ENCODE measurements at places on chromosomes 3 and 15.

- DNase-seq = no peak
Observed at GRCh38 chr3:42739401-42740158, 33.5 kb downstream of the CCDC13 start.

DNA sequence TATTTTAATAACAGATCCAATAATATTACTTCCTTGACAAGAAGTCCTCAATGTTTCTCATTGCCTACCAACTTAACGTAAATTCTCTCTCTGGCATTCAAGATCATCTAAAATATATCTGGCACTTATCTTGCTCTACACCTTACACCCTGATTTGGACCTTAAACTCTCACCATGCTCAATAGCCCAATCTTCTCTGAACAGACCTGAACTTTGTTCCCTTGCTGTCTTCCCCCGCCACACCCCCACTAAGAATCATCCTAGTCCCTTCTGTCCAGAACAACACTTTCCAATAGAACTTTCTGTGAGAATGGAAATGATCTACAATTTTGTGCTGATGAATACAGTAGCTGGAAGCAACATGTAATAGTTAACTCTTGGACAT, 44.9 kb downstream of the P2RY1 start:
- no peak for DNase-seq

DNA sequence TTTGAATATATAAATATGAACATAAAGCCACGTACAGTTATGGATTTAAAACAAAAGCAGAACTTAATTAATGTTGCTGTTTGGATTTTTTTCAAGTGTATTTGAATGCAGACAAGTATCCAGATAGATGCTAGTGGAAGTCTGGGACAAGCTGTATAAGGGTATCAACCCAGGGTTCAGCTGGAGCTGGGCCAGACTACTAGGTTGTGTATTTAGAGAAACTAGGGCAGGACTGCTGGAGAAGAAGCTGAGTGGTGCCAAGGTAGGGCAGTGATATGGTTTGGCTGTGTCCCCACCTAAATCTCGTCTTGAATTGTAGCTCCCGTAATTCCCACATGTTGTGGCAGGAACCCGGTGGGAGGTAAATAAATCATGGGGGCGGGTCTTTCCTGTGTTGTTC, 189.8 kb upstream of the CTDSPL start:
- no peak for DNase-seq

- no peak for DNase-seq
Observed at GRCh38 chr3:125023833-125024555, 31.8 kb downstream of the HEG1 start.

DNA sequence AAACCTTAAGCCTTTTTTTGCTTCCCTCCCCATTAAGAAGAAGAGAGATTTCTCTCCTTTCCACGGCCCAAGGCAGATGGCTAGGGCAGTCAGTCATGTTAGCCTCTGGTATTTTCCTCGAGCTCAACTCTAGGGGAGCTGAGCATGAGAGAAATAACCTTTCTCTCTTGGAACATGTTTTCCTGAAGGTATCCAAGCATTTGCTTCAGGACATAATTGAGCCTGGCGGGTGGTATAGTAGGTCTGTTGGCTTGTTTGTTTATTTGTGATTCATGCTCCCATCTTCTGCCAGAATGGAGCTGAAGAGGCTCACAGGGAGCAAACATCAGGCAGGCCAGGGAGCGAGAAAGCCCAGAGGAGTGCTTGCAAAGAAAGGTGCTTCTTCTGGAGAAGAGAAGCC, 102.5 kb downstream of the MESD start:
- no peak for DNase-seq

DNA sequence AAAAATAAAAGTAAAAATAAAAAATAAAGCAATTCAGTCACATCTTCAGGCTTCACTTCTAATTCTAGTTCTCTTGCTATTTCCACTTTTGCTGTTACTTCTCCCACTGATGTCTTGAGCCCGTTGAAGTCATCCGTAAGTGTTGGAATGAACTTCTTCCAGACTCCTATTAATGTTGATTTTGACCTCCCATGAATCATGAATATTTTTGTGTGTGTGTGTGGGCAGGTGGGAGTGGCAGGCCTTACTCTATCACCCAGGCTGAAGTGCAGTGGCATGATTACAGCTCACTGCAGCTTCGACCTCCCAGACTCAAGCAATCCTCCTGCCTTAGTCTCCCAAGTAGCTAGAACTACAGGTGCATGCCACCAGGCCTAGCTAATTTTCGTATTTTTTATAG, 10.7 kb downstream of the USP4 start:
- no peak for DNase-seq

DNA sequence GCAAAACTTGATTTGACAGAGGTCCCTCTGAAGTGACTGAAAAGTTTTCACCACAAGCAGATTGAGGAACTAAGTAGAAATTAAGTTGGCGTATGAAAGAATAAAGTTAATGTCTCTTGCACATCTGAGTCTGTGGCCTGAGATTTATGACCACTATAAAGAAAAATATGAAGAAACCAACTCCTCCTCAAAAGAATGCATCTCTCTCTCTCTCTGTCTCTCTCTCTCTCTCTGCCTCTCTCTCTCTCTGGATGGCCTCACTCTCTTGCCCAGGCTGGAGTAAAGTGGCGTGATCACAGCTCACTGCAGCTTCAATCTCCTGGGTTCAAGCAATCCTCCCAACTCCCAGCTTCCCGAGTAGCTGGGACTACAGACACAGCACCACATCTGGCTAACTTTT, 55.2 kb downstream of the RPL22L1 start:
- no peak for DNase-seq

DNA sequence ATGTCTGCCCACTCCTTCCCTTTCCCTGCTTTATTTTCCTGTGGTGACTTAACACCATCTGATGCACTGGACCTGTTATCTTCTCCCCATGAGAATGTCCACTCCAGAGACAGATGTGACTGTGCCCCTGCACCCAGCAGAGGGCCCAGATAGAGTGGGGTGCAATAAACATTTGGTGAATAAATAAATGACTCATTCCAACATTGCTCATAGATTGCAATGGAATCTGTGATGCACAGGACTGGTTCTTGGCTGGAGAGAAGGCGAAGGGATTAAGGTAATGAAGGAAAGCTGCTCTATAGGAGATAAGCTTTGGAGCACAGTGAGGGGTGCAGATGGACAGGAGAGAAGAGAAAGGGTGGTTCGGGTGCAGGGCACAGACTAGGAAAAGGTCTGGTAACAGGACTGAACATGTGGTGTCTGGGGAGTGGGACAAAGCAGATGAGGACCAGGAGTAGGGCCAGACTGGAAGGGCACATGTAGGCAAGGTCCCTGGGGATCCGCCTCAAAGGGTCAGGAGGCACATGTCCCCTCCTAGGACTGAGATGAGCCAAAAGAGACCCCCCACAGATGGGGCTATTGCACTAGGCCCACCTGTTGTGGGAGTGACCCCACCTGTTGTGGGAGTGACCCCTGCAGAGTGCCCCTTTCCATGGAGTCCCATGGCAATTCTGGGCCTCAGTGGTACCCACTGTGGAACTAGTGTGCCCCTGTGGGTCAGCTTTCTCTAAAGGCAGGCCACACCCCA, 17.5 kb upstream of the POC1A start:
- no peak for DNase-seq

GRCh38 chr3:179972881-179973423, 63.8 kb downstream of the PEX5L start:
- no peak for DNase-seq

GRCh38 chr15:99450896-99451358, 114.9 kb upstream of the MEF2A start:
- DNase-seq = no peak

GRCh38 chr15:84915606-84915958, 31.1 kb downstream of the SLC28A1 start:
- no peak for DNase-seq

GRCh38 chr15:62212741-62213140, 47.7 kb upstream of the C2CD4B start:
- DNase-seq = no peak

DNA sequence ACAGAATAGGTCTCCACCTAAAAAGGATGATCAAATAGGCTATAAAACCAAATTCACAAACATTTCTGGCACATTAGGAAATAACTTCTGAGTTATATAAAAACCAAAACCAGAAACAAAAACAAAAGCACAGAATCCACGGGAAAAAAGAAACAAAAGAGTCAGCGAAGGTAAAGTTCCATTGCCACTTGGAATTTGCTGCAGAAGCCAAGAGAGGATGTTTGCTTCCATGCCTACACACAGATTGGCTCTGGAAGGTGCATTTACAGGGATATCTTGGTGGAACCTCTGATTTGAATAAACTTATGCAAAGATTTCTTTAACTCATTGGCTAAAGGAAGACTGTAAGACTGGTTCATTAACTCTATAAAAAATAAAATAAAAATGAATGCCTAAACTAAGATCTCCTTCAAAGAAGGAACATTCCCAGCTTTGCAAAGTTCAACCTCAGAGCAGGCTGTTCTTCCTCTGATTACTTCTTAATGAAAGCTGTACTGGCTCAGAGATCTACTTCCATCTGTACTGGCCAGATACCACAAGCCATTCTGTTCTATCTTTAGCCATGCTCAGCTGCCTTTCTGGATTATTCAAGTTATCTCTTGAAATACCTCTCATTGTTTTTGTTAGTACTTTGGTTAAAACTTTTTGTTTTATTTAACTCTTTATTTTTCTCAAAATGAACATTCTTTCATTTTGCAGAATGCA, 537.5 kb upstream of the CCDC54 start:
- no peak for DNase-seq

- no peak for DNase-seq
Observed at GRCh38 chr15:31279221-31280045, 47.2 kb upstream of the KLF13 start.

- DNase-seq = no peak
Observed at GRCh38 chr15:51492528-51492927, 130.0 kb downstream of the DMXL2 start.

- no peak for DNase-seq
Observed at GRCh38 chr3:52403271-52403841, 41.5 kb downstream of the SEMA3G start.

- DNase-seq = no peak
Observed at GRCh38 chr3:24149032-24149431, 203.9 kb downstream of the NR1D2 start.

DNA sequence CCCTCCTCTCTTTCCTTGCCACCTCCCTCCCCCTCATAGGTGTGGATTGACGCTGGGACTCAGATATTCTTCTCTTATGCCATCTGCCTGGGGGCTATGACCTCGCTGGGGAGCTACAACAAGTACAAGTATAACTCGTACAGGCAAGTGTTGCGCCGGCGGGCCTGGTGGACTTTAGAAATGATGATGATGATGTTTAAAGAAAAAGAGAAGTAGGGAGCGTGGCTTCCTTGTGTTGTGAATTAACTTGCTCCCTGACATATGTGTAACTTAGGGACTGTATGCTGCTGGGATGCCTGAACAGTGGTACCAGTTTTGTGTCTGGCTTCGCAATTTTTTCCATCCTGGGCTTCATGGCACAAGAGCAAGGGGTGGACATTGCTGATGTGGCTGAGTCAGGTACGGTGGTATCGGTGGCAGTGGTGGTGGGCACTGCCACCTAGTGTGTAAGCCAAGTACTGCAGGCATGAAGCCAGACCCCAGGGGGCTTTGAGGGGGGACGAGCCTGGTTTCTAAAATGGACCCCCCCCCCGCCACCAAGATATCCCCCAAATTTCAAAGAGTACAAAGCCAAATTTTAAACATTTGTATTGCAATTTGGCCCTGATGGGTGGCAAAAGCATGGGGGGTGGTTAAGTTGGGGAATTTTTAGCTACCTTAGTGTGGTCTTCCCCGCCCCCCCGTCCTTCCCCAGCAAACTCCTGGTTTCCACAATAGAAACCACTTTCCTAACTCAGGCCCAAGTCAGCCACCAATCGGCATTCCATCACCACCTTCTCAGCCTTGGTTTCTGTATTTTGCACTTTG, 65.6 kb downstream of the SLC6A6 start:
- no peak for DNase-seq

DNA sequence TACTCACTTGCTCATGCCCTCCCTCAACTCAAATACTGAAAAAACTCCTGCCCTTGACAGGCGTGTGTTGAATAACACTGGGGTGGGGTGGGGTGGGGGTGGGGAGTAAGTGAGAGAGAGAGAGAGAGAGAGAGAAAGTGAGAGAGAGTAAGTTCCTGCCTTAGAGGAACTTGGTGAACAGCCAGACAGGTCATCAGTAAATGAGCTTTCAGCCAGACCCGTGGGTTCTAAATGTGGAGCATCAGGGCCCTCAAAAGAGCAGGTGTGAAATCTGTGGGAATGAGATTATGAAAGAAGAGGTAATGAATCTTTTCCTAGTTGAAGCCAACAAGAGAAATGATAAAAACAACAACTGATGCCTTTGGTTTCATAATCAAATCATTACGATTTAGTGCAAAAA, 134.4 kb upstream of the FAM3D start:
- DNase-seq = no peak

- DNase-seq = no peak
Observed at GRCh38 chr3:170839518-170840100, 30.4 kb downstream of the RPL22L1 start.

DNA sequence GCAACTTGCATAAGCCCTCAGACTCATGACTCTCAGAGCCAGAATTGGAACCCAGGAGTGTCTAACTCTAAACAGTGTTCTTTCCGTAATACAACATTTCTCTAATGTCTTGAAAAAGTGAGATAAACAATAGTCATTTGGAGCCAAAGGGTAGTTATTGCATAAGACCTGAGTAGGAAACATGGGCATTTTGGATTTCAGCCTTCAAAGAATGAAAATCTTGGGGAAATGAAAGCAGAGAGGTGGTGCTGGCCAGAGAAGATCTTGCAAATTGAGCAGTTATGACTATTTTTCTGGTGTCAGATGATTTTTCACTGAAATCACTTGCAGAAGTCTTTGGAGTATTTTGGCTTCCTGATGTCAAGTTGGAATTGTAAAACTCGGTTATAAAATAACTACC, 379.4 kb downstream of the DIPK2A start:
- DNase-seq = no peak

GRCh38 chr3:175075269-175075668, 216.1 kb downstream of the NAALADL2 start:
- DNase-seq = no peak

DNA sequence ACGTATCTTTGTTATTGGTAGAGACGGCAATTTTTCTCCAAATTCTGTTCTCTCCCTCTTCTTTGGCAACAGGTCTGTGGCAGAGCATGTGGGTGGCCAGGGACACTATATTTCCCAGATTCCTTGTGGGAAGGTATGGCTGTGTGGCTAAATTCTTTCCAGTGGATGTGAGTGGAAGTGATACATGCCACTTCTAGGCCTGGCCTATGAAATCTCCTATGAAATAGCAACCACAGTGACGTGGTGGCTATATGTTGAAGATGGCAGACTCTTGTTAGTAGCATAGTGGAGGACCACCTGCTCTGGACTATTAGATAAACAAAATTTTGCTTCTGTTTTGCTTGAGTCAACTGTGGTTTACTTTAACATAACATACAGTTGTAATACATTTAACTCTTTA, 243.3 kb downstream of the IL20RB start:
- no peak for DNase-seq

GRCh38 chr15:23877502-23878412, 190.7 kb upstream of the NDN start:
- no peak for DNase-seq

- DNase-seq = peak; percentile 13
Observed at GRCh38 chr3:107430214-107430995, 53.2 kb downstream of the CCDC54 start.

- no peak for DNase-seq
Observed at GRCh38 chr3:164095279-164095678, 983.0 kb downstream of the SI start.

- no peak for DNase-seq
Observed at GRCh38 chr3:32120471-32120870, 14.1 kb downstream of the GPD1L start.

All from NCI-H1694 (cell line).